ENCODE measurements at places on chromosomes 11 and 22. TPM values are rescaled to one million over a fixed set of nuclear protein-coding genes. Genes with fewer than 3 reads are reported as not detected.

DNA sequence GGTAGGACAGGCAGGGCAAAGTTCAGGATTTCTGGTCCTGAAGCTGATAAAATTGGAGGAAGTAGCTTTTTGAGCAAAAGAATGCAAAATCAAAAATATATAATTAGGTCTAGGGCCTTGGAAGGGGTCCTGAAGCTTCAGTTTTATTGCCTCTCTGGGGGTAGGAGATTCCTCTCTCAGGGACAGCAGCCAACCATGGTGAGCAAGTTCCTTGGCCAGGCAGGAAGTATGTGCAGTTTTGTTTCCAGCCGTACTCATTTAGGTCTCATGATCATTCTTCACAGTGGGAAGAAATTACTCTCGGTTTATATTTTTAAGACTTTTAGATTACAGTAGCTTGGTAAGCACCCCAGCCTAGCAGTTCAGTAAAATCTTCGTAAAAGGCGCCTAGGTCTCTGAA is 2.9 kb upstream of the RAB38 start:
- DNase-seq, result no peak

- no peak for DNase-seq
These were observed 43.2 kb downstream of the ARHGAP42 start for GRCh38 chr11:100730266-100730665.

GRCh38 chr11:31254415-31254814 is 115.1 kb downstream of the DCDC1 start:
- DNase-seq, result no peak

DNA sequence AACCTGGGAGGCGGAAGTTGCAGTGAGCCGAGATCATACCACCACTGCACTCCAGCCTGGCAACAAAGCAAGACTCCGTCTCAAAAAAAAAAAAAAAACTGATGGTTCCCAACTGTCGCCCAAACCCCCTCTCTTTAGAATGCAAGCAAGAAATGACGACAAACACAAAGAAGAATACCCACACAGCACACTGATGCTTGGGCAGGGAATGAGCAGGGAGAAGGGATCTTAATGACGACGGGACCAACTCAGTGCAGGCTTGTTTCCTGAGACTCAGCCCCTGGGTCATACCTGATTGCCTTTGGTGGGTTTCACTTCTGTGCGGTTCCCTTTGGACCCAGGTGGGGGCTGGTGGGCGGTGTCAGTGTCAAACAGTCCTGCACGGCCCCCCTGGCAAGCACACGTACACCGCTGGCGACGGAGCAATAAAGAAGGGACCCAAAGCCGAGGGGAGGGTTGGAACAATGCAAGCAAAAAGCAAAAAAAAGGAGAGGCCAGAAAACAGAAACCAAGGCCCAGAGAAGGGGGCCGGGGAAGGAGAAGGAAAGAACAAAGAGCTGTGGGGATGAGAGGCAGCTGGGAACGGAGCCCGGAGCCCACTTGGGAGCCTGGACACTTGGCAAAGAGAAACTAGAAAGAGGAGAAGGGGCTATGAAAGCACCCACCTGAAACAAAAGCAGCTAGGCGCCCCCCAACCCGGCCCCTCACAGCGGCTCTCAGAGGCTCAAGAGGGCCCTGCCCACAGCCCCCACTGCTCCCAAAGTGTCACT is 99.6 kb downstream of the CELSR1 start:
- peak; percentile 66 for DNase-seq

DNA sequence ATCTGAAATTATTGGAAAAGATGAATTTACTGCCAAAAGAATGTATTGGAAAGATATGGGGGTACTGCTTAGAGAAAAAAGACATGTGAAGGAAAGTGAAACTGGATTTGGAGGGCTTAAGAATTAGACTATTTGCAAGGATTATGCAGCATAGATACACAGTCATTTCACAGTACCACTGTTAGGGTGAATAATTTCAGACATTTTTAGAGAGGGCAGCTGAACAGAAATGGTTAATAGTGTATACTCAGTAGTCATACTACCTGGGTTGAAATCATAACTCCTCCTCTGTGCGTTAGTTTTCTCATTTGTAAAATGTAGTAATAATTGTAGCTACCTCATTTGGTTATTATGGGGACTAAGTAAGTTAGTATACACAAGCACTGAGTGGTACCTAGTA is 33.0 kb downstream of the GAS2 start:
- DNase-seq, result no peak

DNA sequence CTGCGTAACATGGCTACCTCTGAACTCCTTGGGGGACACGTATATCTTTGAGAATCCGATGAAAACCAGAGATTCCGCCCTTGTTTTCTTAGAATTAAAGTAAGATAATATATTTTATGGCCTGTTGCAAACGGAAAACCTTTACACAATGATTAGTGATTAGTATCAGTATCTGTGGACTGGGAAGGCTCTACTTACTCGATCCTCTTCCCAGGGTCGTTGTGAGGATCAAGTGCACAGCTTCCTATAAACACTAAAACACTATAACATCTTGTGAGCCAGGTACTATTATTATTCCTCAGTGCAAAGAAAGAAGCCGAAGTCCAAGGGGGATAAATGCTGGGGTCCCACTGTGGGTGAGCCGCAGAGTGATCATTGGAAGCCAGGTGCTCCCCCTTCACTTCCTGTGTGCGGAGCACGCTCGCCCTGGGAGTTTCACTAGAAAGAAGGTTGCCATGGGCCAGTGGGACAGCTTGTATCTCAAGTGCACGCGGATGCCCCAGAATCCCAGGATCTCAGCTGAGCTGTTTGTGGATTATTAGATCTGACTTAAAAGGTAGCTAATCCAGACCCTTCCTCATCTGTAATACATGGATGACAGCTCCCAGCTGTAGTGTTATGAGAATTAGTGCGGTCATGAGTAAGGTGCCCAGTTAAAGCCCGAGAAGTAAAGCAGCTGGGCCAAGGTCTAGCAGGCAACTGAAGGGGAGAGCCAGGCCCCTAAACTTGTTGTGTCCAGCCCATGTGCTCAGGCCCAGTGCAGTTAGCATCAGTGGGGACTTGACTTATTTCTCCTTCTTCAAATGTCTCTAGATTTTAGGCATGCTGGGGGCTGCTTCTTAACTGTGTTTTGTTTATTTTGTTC is 839 bp downstream of the CBY1 start:
- no peak for DNase-seq

DNA sequence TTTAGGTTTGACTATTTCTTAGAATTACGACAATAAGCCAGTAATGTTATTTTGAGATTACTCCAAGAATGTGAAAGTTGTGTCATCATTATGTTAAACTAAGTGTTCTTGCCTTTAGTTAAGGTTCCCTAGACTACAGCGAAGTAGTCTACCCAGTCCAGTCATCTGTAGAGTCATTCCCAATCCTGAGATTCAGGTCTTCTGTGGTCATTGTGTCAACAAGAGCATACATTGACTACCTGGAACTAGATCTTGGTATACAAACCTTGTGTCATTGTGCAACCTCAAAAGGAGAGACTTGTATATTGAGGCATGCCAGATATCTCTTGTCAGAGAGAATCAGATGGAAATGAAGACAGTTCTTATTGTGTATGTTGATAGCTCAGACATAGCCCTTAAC is 115.9 kb downstream of the ATM start:
- DNase-seq, result no peak

GRCh38 chr11:65224930-65225278 is 36.9 kb upstream of the POLA2 start:
- no peak for DNase-seq

DNA sequence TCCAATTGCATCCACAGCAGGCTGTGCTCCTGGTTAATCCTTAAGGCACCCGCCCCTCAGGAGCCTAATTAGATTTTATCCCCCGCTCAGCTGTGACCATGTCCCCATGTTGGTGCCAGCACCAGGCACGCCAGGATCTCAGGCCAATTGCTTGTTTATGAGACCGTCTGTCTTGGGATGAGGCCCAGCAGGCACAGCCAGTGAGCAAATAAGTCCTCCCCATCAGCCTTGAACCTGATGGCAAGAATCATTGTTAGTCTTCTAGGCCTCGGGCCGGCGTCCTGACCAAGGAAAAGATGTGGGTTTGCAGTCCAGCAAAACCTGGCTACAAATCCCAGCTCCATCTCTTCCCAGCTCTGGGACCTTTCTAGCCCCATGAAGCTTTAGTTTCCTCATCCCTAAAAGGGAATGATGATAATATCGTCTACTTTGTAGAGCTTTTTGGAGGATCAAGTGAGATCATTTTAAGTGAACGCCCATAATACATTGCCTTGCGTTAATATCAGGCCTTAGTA is 57.3 kb downstream of the TP53I11 start:
- DNase-seq, result no peak

DNA sequence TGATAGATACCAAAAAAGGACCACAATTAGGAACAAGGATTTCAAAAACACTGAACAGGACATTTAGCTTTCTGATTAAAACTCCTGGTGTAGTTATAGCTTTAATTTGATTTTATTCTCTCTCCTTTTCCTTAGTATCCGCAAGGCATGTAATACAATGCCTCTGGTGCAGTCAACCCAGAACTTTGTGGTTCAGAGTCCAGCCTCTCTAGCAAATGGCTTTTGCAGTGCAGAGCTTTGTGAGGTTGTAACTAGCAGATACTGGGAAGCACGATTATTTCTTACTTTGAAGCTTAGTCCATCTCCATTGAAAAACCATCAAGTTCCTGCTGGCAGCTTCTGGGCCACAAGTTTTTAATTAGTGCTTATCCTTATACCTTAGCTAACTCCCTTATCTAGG is 79.8 kb downstream of the GRIA4 start:
- peak; percentile 72 for DNase-seq

- no peak for DNase-seq
These were observed 971.4 kb downstream of the DLG2 start for GRCh38 chr11:84655712-84656111.

Gene P2RY2
- 9.7 TPM for total RNA-seq

Gene OR51I1
- 0.35 TPM for total RNA-seq

Gene ART1
- 0.31 TPM for total RNA-seq
